Stimulated activated CD4-positive, alpha-beta T cell treated with anti-CD3 and anti-CD28 coated beads, Interleukin-2, amount 100 ng/mL, for 24 hours (primary cell): ENCODE measurements at places on chromosomes 2 and 18.

- DNase-seq = no peak
Measured at GRCh38 chr18:31274931-31275330, 43.0 kb upstream of the DSG1 start.

- DNase-seq = no peak
Measured at GRCh38 chr18:62330650-62331049, 5.5 kb downstream of the TNFRSF11A start.

GRCh38 chr2:57885742-57886141 lies 160.9 kb upstream of the VRK2 start:
- no peak for DNase-seq

DNA sequence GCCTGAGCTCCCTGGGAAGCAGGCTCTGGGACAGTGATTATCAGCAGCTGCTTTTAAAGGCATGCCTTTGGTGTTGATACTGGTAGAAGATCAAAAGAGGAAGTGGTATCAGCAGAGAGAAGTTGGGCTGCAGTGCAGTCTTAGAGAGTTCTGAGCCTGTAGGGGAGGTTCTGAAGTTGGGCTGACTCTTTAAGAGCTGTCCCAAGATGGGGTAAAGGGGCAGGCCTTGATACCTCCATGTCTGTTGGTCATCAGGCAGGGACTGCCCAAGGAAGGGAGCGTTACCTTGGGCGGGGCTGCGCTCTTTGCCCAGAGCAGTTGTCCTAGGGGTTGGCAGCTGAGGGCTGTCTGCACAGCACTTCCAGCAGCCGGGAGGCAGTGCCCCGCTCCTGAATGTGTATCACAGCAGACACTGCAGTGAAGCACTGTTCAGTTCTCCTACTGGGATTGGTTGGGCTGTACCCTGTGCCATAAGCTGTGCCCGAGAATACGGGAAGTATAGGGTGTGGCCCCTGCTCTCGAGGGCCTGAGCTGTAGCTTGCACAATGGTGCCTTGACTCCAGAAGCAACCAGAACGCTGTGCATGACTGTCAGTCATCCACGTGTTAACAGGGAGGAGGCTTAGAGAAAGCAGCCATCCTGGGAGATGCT lies 177.0 kb downstream of the CTIF start:
- DNase-seq = no peak

DNA sequence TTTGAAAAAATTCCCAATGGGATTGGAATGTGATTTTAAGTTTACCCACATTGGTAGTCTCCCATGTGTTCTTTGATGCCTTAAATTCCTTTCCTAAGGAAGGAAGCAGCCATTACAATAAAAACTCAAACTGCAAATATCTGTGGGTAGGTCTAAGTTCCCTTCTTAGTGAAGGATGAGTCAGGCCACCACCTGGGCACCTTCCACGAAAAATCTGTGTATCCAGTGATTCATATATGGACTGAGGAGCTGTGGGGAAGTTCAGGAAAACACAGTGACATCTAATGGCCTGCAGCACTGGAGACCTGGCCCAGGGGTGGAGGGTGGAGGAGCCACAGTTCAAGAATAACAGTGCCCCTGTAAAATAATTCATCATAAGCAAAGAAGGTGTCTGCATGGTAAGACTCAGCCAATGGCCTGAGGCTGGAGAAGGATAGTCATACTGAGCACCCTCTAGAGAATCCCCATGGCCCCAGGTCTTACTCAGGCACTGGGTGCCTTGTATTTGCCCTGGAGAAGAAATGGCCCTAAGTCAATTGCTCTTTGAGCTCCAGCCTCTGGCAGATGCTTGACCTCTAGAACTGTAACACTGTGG lies 248.6 kb downstream of the SP3 start:
- DNase-seq = no peak
